ENCODE measurements at places on chromosomes 5 and 9.

GRCh38 chr5:160470437-160471361, 49.0 kb downstream of the PTTG1 start:
- DNase-seq: no peak

- no peak for DNase-seq
These were observed 8.0 kb downstream of the MCC start for GRCh38 chr5:113480243-113480642.

GRCh38 chr9:9790216-9790872, 822.5 kb downstream of the PTPRD start:
- DNase-seq: no peak

- no peak for DNase-seq
These were observed 42.2 kb upstream of the UGT3A2 start for GRCh38 chr5:36108758-36109460.

GRCh38 chr5:64330728-64331231, 165.1 kb downstream of the RNF180 start:
- DNase-seq: no peak

GRCh38 chr9:3299872-3300271, 225.9 kb downstream of the RFX3 start:
- no peak for DNase-seq
